ENCODE measurements at places on chromosomes 7 and 10. TPM values are rescaled to one million over a fixed set of nuclear protein-coding genes. Genes with fewer than 3 reads are reported as not detected.

The NEUROG3 gene
- not detected for total RNA-seq

The ZNF282 gene
- 22.8 TPM for total RNA-seq

The C10orf143 gene
- 1.6 TPM for total RNA-seq

The SORBS1 gene
- total RNA-seq = 57.1 TPM

The DKK1 gene
- 0.54 TPM for total RNA-seq

The RAB19 gene
- total RNA-seq = 10.7 TPM

The CASP2 gene
- total RNA-seq = 43.7 TPM

The SMC3 gene
- total RNA-seq = 37.1 TPM

The ITPRID1 gene
- total RNA-seq = 1.2 TPM

The MRPS17 gene
- total RNA-seq = 10.0 TPM

The EEPD1 gene
- 46.3 TPM for total RNA-seq

The SORCS1 gene
- total RNA-seq = 5.9 TPM

The AKR1B1 gene
- 3.9 TPM for total RNA-seq

The MINDY4 gene
- 19.8 TPM for total RNA-seq

The PRLHR gene
- not detected for total RNA-seq

The ANKRD61 gene
- total RNA-seq = not detected

The GNAT3 gene
- total RNA-seq = not detected

Data from Peyer's patch (tissue), 4 donors.